Occipital lobe (tissue), 3 donors: ENCODE measurements at places on chromosomes 3 and 15. TPM values are rescaled to one million over a fixed set of nuclear protein-coding genes. Genes with fewer than 3 reads are reported as not detected.

LRRC31 gene
- total RNA-seq, result not detected

CCRL2 gene
- total RNA-seq, result 1.1 TPM

KLHL18 gene
- 26.5 TPM for total RNA-seq

GOLGA6L7 gene
- not detected for total RNA-seq

PP2D1 gene
- total RNA-seq, result not detected

TF gene
- total RNA-seq, result 2.5 TPM

VPS39 gene
- total RNA-seq, result 52.3 TPM

PLA1A gene
- total RNA-seq, result not detected

DNA sequence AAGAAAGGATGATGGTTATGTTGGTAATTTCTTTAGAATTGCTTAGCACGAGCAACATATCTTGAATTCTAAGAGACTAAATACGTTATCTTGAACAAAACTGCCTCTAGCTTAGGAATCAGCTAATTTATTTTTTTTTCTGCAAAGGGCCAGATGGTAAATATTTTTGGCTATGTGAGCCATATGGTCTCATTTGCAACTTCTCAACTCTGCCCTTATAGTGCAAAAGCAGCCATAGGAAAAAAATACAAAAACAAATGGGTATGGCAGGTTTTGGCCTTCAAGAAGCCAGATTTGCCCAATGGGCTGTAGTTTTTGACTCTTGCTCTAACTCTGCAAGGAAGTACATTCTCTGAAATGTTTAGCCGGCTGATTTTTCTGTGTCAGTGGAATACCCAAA lies 11.9 kb downstream of the OXSM start:
- DNase-seq, result no peak

- DNase-seq, result no peak
Observed at GRCh38 chr3:7437231-7437630, 576.3 kb downstream of the GRM7 start.

DNA sequence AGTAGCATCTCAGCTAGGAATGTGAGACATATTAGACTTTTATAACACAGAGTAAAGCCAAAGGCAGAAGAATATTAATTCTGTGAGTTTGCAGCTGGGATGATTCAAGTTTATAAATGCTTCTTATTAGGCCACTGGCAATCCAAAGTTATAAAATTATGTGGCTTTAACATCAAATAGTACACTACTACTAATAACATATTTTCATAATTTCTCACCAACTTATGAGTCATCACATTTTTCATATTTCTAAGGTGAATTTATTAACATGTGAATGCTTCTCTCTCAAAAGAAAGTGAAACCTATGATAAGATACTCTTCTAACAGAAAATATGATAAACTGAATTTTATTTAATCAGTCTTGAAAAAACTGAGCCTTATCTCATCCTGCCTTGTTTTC lies 1348.2 kb upstream of the ALCAM start:
- DNase-seq, result no peak

GRCh38 chr15:59059076-59059597 lies 45.8 kb upstream of the CCNB2 start:
- DNase-seq, result no peak

GRCh38 chr3:196227121-196227561 lies 10.8 kb downstream of the SLC51A start:
- no peak for DNase-seq

DNA sequence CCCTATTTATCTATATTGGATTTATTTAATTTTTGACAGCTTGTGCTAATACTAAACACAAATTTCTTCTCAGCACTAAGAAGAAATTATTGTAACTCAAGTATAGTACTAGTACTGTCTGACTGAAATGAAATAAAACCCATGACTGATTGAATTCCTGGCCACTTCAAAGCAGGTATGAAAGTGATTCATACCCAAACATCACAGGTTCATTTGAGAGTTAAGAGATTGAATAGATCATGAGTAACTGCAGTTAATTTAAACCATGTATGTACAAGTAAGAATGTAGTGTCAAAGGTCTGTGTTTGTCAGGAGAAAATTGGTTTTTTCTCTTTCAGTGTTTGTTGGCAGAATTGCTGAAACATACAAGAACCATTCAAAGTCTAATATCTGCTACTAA lies 332.0 kb upstream of the GRM7 start:
- DNase-seq, result no peak

DNA sequence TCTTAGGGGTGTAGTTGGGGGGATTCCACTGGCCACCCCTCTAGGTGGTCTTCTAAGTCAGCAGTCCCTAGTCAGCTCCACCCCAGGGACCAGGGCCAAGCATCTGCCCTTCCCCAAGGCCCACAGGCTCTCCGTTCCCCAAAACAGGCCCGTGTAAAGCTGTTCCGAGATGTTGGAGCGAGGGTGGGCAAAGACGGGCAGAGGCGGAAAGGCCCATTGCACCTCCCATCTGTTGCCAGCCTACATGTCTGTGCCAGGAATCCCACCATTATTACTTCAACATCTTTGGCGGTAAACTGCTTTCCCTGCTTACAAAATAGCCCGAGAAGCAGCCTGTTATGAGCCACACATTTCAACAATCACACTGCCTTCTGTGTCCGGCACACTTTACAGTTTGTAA lies 1.9 kb upstream of the ATP2B2 start:
- no peak for DNase-seq

DNA sequence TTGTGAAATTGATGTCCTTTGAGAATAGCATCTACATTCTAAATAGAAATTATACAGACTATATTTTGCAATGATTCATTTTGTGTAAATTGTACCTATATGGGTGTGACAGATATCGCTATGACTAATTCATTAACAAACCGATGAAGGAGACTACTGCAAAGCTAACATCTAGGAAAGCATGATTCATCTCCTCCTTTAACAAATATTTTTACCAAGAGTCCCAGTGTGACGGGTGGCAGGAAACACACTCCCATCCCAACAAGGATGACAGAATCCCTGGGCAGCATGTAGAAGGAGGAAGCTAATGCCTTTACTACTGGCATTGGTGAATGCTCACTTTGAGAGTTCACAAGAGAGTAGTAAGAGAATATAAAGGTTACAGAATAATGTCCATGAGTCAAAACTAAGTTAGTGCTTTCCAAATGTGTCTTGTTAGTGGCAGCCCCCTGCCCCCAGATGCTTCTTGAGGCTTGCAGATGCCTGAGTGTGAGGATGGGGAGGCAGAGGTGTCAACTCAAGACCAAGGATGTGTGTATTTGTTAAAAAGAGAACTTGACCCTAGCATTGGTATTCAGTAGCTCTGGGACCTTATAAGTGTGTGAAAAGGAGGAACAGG lies 180.6 kb downstream of the FMN1 start:
- DNase-seq, result no peak

GRCh38 chr15:77224352-77224751 lies 153.4 kb upstream of the TSPAN3 start:
- no peak for DNase-seq

- no peak for DNase-seq
Observed at GRCh38 chr3:33437556-33438283, 2.5 kb downstream of the UBP1 start.

- no peak for DNase-seq
Observed at GRCh38 chr15:60392601-60392985, 5.2 kb downstream of the ANXA2 start.

GRCh38 chr3:150469031-150469930 lies 61.2 kb downstream of the TSC22D2 start:
- DNase-seq, result no peak
